ENCODE measurements at places on chromosomes 12 and 14. TPM values are rescaled to one million over a fixed set of nuclear protein-coding genes. Genes with fewer than 3 reads are reported as not detected.

DNA sequence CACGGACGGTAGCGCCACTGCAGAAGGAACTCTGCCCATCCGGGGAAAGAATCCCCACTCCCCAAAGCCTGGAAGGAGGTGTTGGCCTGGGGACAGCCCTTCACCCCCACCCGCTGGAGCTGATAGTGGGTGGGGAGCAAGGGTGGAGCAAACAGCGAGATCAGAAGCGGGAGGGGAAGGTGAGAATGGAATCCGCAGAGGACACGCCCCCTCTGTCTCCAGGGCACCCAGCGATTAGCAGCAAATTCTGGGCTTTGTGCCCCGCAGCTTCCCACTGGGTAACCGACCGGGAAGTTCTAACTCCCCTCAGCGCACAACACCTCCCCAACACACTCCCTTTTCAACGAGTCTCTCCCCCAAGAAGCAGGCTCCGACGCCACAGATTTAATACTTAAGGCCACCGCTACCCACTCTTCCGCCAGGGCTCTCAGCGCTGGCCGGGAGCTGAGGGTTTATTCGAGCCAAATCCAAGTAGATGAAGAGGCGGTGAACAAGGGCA lies 1.4 kb downstream of the SLC25A29 start:
- no peak for DNase-seq

- no peak for DNase-seq
Measured at GRCh38 chr14:89371585-89372511, 45.2 kb downstream of the FOXN3 start.

GLIPR1L1 gene
- polyA plus RNA-seq, result 0.31 TPM

IRAK3 gene
- 6.1 TPM for polyA plus RNA-seq

- DNase-seq, result no peak
Measured at GRCh38 chr12:3821441-3821840, 51.8 kb downstream of the PARP11 start.

DNA sequence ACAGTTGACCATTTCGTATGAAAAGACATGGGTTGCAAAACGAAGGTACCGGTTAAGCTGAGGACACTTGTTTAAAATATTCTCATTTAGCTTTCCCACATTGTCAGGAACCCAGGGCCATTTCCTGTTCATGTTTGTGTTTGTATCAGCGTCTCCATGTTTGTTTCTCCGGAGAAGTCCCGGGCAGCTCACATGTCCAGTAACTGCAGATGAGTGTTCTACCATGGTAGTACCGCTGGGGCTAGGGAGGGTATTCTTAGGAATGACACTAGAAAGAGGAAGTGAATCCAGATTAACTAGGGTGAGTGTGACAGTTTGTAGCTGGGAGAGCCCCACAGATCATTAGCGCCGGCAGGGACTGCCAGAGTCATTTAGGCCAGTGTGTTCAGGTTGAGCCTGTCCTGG lies 50.0 kb upstream of the EVL start:
- DNase-seq, result no peak

- no peak for DNase-seq
Measured at GRCh38 chr14:72332871-72333270, 400.6 kb downstream of the RGS6 start.

GRCh38 chr12:68349220-68349621 lies 17.1 kb upstream of the MDM1 start:
- DNase-seq, result no peak

DNA sequence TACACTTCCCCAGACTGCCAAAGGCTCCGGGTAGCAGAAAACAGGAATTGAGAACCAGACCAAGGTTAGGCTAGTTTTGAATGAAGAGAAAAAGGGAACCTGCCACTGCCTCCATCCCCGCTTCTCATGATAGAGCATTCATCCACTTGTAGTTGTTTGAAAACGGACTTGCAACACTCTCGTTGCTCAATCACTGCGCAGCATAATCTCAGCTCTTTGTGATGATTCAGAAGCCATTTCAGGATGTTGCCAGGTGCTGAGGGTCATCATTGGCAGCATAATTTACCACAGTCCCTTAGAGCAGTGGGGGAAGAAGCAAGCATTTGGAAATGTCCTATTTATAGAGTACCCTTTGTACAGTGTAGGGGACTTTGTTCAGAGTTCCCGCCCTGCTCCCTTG lies 25.6 kb downstream of the KCNK13 start:
- DNase-seq, result peak; percentile 7

GRCh38 chr12:108635201-108635996 lies 1.7 kb upstream of the SELPLG start:
- DNase-seq, result no peak

DNA sequence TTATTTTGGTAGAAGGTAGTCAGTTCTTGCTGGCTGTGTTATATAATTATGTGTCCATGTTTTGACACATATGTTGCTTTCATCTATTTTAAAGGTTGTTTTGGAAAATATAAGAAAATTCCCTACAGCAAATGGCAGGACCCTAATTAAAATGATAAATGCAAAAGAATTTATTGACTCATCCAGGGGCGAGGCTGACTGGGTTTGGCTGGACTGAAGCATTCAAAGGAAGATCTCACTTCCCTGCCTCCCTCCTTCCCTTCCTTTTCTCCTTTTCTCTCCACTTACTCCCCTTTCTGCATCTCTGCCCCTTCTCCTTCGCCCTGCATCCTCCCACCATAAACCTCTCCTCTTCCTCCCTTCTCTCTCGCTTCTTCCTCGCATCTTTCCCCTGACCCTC lies 129.6 kb downstream of the SNAPC1 start:
- DNase-seq, result no peak

DNA sequence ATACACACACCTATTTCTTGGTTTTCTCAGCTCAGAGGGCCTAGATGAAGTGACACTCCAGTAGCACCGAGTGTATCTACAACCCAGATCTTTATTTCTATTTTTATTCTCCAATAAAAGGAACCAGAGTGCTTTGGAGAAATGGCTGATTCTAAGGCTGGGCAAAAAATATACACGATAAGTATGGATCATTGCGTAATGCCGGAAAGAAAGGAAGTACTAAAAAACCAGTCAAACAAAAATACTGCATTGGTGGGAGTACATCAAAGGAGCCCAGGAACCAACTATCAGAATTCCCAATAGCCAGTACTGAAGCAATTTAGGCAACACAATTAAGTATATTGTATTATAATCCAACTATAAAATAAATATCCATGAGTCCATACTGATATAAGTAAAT lies 400.9 kb upstream of the CCDC196 start:
- DNase-seq, result no peak

INTS13 gene
- 25.7 TPM for polyA plus RNA-seq

DNA sequence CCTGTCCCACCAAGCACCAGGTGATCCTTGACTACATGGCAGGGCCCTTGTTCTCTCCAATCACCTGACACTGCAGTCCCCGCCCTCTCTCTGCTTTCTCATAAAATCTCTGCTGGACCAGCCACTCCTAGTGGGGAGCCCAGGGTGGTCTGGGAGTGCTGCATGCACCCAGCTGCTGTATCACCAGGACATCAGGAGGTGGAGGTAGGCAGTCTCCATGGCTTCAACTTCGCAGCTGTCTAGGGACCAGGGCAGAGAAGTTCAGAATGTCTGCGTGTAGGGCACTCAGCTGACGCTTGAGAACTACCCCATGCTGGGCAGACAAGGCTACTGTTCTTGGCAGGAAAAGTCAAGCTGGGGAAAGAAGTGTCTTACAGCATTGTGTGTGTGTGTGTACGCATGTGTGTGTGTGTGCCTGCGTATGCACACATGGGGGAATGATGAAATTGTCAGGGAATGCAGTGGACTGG lies 2.6 kb downstream of the WSCD2 start:
- DNase-seq, result no peak

- no peak for DNase-seq
Measured at GRCh38 chr12:9032202-9032964, 43.0 kb downstream of the KLRG1 start.

DNA sequence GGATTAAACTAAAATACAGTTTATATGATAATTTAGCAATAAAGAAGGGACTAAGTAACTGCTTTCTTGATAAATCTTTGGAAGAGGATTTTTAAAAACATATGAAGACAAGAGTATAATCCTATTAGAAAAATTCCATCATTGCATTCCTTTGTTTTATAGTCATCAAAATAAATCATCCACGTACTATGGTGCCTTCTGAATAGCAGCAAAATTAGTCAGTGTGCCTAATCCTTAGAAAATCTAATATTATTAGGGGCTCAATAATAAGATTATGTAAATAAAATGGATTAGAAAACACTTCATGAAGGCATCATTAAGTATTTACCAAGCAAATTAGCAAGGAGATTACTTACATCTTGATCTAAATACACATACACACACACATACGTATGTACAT lies 102.1 kb downstream of the KCNH5 start:
- no peak for DNase-seq

- no peak for DNase-seq
Measured at GRCh38 chr12:31599053-31599452, 8.1 kb upstream of the DENND5B start.

GRCh38 chr12:82510386-82510785 lies 152.1 kb downstream of the METTL25 start:
- no peak for DNase-seq

GRCh38 chr14:87840906-87841305 lies 152.1 kb downstream of the GALC start:
- DNase-seq, result no peak

BICDL1 gene
- 3.4 TPM for polyA plus RNA-seq

DNA sequence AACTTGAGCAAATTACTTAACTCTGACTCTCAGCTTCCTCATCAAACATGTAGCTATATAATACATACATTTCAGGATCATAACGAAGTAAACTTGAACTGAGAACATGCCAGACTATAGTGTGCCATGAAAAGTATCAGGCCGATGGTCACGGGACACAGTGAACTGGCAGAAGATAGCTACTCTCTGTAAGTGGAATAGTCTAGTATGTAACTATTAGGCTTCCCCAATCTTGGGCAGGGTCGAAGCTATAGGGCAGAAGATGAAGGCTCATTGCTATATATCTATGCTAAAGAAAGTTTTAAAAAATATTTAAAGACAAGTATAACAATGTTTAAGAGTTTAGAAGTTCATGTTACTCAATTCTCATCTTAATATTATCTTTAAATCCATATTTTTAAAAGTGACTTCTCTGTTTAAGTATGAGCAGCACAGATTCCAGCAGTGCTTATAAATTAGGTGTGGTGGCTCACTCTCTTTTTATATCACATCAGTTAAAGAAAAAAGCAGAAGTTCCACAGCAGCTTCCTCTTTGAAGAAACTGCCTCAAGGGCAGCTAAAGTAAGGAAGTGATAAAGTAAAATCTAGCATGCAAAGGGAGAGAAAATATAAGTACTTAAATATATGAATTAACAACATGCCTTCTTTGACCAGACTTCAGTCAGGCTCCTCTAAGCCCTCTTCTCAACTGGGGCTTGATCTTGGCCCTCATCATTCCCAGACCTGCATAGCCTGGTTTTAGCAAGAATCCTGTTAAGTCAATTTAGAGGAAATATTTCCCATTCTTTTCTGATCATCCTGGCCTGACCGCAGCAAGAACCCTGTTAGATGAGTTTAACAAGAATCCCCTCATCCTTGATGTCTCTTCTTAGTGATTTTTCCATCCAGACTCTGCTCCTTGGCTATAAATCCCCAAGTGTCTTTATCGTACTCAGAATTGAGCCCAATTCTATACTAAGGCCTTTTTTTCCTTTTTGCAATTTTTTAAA lies 8.4 kb upstream of the GLIPR1 start:
- DNase-seq, result no peak

PMCH gene
- not detected for polyA plus RNA-seq

- no peak for DNase-seq
Measured at GRCh38 chr14:95023886-95024285, 133.4 kb downstream of the DICER1 start.

GRCh38 chr14:28756884-28757570 lies 9.6 kb upstream of the FOXG1 start:
- no peak for DNase-seq

- peak; percentile 36 for DNase-seq
Measured at GRCh38 chr14:74491956-74492775, 939 bp downstream of the NPC2 start.

DNA sequence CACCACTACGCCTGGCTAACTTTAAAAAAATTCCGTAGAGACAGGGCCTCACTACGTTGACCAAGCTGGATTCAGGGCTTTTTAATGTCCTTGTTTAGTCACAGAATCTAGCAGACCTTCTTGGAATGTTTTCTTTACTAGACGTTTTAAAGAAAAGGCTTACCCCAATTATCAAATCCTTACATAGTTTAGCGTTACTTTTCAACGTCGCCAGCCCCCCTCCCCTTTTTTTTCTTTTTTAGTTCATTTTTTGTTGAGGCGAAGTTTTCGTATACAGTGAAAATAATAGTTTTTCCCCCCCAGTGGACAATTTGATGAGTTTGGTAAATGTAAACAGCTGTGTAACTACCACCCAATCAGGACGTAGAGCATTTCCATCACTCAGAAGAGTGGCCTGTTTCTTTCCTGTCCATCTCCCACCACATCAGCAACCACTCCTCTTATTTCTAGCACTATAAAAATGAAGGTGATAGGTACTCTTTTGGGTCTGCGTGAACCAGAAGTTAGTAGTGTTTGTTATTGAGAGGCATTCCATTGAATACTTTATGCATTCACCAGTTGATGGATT lies 753 bp upstream of the DLGAP5 start:
- no peak for DNase-seq

SLCO1B1 gene
- not detected for polyA plus RNA-seq

DNA sequence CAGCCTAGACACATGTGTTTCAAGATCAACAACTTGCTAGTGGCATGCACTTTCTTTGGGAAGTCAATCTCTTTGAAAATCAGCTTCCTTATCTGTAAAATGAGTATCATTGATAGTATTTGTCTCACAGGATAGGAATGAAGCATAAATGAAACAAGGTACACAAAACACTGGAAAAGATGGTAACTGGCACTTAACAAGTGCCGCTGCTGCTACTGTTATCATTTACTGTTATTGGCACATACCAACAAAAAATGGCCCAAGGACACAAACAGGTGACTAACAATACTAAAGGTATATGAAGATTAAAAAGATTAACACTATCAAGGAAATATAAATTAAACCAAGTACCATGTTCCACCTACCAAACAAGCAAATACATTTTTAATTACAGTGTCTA lies 20.9 kb downstream of the HNRNPC start:
- DNase-seq, result no peak

- DNase-seq, result no peak
Measured at GRCh38 chr14:56211084-56211483, 92.9 kb downstream of the PELI2 start.

GRCh38 chr14:89445273-89445973 lies 28.4 kb upstream of the FOXN3 start:
- DNase-seq, result no peak

DNA sequence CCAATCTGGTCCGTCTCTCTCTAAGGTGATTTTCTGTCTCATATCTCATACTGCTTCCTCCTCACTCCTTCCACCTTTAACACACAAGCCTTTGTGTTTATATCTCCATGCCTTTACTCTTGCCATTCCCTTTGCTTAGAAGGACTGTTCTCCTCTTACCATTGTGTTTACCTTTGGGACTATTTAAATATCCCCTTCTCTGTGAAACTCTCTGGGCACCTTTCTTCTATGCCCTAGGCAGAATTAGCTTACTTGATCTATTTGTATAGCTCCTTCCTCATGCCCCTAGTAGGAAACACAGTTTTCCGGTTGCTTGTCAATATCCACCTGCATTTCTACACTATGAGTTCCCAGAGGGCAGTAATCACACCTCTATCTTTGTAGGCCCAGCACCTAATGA lies 3.9 kb upstream of the AMHR2 start:
- DNase-seq, result no peak

GRCh38 chr14:68094158-68094557 lies 274.6 kb downstream of the RAD51B start:
- no peak for DNase-seq
